ENCODE measurements at places on chromosomes 7 and 10.

- no peak for DNase-seq
Observed at GRCh38 chr10:6182454-6183098, 20.2 kb upstream of the PFKFB3 start.

DNA sequence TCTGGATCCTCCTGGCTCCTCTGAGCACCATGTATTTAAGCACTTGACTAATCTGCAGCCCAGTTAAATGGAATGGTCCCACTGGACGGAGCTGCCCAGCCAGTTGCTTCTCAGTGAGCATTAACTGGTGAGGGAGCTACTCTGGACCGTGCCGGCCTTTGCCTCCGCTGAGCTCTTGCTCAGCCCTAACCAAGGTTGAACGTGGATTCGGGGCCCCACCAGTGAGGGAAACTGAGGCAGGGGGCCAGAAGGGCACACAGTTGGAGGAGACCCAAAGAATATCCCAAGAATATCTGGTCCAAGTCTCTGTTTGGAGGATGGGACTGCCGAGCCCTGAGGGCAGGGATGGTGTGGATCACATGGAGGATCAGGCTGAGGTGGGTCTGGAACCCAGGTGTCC is 13.7 kb downstream of the ADCYAP1R1 start:
- DNase-seq = no peak

DNA sequence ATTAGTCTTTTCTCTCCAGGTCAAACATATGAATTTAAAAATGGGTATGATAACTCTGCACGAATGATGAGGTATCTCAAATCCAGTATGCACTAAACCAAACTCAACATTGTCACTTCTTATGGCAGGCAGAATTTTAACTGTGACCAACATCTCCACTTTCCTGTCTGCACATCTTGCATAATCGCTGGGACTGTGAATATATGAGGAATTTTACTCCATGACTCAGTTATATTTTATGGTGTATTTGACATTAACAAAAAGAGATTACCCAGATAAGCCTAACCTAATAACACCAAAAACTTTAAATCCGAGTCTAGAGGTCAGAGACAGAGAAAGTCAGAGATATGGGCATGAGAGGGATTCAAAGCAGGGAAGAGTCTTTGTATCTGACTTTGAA is 454.5 kb upstream of the SEMA3D start:
- no peak for DNase-seq

DNA sequence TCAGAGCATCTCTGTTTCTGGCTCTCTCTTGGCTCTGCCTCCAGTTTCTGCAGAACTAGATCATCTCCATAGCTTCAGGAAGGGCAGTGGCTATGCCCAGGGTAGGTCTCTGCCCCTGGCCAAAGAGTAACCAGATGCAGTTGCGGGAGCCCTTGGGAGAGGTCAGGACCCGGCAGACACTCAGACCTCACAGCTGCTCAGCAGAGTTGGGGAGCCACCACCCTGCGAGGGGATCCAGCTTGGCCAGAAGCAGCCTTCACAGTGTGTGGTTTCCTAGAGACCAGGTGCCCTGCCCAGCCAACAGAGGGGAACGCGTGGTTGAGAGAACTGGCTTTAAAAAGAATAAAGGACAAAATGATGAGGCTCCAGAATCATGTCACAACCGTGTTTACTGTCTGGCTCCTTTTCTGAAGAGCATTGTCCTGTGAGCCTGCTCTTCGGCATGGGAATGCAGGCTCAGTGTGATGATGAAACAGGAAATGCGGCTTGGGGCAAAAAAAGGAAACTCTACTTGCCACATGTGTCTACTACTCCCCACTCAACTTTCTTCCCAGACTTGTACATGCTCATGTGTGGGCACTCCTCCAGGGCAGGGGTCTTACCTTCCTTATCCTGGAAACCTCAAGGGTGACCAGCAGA is 243.1 kb downstream of the INHBA start:
- no peak for DNase-seq
